ENCODE measurements at places on chromosomes 5 and 9.
A peak's percentile ranks its signal among the peaks of the same experiment; 100 is the strongest.

DNA sequence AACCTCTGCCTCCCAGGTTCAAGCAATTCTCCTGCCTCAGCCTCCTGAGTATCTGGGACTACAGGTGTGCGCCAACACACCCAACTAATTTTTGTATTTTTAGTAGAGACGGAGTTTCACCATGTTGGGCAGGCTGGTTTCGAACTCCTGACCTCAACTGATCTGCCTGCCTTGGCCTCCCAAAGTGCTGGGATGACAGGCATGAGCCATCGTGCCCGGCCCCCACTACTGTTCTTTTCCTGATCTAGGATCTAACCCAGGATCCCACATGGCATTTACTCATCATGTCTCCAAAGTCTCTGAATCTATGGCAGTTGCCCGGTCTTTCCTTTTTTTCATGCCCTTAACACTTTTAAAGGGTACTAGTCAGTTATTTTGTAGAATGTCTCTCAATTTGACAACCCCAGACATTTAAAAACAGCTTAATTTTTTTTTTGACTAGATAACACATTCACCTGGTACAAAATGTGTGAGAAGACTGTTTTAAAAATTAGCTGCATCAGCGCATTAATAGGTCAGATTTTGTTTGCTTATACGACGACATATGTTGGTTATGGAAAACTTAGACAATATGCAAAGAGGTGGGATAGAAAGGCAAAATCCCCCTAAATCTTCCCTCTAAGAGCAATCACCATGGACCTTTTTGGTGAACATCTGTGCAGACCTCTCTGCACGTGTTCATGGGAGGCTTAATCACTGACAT lies 46.5 kb downstream of the STOM start:
- DNase-seq, result no peak

DNA sequence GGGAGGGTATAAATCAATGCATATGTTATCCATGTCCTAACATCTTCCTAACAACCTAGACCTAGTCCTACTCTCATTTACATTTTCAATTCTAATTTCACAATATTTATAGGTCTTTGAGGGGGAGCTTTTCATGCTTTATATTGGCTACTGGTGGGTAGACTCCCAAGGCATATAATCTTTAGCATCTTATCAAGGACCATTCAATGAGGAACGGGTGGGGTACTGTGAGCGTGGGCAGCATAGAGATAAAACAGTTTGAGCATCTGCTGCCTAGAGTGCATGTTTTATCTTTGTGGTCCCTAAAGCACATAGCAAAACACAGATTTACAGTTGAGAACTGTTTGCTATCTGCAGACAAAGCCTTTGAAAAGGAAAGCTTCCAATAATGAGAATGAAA lies 427.6 kb upstream of the WWC1 start:
- DNase-seq, result no peak

DNA sequence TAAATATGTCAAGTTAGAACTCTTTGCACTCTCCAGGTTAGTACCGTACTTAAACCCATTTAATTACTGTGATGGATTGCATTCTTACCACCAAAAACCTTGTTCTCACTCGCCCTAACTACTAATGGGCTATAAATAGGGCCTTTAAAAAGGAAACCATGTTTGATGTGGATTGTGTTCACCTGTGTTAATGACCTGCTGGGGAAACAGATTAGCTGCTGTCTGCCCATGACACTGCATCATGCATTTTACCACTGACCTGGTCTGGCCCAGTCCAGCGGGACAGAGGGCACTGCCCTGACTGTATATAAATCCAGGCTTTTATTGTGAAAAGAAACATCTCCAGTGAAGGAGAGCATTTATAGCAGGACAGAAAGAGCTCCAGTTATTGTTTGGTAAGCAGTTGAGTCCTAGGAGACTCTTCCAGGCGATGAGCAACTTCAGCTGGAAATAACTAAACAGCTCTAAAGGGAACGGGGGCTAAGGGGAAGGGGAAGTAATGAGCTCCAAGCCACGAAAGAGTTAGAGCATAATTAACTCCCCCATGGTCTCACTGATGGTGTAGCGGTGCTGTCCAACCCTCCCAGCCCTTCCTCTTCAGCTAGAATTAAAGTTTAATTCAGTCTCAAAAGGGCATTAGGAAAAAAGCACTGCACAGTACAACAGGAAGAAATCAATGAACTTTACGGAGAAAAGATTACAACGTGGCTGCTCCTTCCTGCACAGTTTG lies 303.1 kb downstream of the ENC1 start:
- no peak for DNase-seq

- no peak for DNase-seq
These were observed 253.5 kb upstream of the HAPLN1 start for GRCh38 chr5:83973925-83974815.

GRCh38 chr9:117672369-117672768 lies 31.8 kb upstream of the TLR4 start:
- no peak for DNase-seq

DNA sequence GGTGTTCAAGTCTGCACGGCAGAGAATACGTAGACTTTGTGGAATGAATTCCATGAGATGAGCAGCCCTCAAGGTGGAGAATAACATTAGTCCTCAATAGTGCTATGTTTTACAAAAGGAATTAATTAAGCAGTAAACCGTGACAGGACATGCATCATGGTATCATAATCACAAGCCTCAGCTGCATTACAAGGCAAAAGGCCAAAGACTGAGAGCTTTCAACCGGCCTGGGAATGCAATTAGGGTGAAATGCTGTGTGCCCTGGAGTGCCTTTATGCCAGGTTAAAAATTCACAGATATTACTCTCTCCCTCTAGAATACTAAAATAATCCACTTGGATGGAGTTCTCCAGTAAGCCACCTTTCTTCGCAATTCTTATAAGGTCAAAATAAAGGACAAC lies 270.6 kb downstream of the MLLT3 start:
- no peak for DNase-seq

- DNase-seq, result no peak
These were observed 45.2 kb downstream of the SEMA5A start for GRCh38 chr5:9500625-9501024.

DNA sequence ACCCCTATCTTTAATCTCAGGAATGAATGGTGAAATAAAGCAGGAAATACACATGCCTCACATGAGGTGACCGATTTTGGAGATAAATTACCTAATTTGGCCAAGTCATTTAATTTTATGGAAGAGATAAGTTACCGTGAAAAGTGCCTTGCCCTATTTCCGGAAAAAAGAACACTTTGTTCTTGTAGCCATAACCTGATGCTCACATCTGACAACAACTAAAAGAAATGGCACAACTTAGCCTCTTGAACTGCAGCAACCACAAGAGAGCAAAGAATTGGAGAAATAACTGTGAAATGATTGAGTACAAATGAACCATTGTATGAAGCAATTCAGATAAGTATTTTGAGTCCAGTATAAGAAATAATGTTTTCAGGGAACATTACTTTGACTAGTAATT lies 628.1 kb upstream of the TYRP1 start:
- no peak for DNase-seq

GRCh38 chr9:38042626-38043357 lies 26.2 kb downstream of the SHB start:
- no peak for DNase-seq

GRCh38 chr5:9829621-9830020 lies 199.5 kb upstream of the TAS2R1 start:
- no peak for DNase-seq

GRCh38 chr9:97357056-97357455 lies 49.6 kb downstream of the CCDC180 start:
- DNase-seq, result no peak

GRCh38 chr9:95552814-95553546 lies 36.2 kb upstream of the PTCH1 start:
- peak; percentile 42 for DNase-seq

DNA sequence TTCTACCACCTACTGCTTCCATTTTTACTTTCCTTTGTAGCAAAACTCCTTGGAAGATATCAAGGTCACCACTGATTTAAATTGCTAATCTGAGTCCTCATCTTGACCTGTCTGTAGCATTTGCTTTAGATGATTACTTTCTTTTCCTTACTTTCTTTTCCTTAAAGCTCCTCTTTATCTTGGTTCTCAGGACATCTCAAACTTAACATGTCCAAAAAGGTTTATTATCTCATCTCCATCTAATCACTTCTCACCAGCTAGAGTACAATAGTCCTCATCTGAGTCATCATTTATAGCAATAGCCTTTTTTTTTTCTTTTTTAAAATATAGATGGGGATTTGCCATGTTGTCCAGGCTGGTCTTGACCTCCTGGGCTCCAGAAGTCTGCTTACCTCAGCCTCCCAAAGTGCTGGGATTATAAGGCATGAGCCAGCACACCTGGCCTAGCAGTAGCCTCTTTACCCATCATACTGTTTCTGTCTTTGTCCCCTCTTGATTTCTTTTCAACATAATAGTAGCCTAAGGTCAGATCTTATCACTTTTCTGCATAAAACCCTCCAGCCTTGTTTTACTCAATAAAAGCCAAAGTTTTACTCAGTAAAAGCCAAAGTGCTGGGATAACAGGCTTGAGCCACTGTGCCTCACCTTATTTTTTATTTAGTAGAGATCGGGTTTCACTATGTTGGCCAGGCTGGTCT lies 32.9 kb upstream of the GPR21 start:
- DNase-seq, result no peak

- no peak for DNase-seq
These were observed 95.5 kb upstream of the SPATA31D4 start for GRCh38 chr9:81832571-81833285.

- no peak for DNase-seq
These were observed 108.8 kb upstream of the MVB12B start for GRCh38 chr9:126217797-126218196.

GRCh38 chr9:124470306-124470705 lies 20.1 kb downstream of the ADGRD2 start:
- no peak for DNase-seq

- DNase-seq, result no peak
These were observed 346.9 kb downstream of the GADD45G start for GRCh38 chr9:89951675-89952074.

- DNase-seq, result no peak
These were observed 92.9 kb downstream of the LRRC70 start for GRCh38 chr5:62671479-62671878.

DNA sequence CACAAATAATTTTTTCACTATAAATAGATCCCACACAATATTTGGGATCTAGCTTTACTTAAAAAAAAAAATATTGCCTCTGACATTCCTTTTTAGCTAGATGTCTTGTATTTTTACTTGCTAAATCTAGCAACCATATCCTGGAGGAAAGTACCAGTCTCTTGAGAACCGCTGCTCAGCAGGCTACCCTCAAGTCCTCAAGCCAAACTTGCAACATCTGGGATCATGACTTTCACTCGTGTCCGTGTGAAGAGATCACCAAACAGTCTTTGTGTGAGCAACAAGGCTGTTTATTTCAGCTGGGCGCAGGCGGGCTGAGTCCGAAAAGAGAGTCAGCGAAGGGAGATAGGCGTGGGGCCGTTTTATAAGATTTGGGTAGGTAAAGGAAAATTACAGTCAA lies 180.3 kb upstream of the FER start:
- DNase-seq, result no peak
